ENCODE measurements at places on chromosomes 2 and 18.

DNA sequence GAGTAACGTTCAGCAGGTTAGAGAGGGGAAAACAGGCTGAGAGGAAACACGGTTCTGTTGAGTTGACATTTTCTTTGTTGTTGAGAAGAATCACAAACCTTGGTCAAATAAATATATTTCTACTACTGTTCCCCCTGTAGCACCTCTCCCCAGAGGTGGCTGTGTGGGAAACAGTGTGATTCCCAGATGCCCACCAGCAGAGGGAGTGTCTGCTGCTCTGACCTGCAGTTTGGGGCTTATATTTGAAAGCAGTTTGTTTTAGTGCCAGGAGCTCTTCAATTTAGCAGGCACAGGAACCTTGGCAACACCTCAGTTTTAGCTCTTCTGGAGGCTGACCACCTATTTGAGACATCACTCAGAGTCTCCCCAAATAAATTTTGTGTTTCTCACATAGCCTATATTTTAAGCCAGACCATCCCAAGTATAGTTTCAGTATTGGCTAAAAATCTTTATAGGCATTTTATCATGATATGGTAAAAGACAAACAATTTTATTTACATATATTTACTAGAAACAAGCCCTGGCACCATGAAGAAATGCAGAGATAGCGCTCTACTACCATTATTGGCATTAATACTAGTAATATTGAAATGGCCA is 75.7 kb downstream of the PIK3C3 start:
- no peak overlapping the region for H3K4me3 ChIP-seq
- H3K4me1 ChIP-seq: peaks cover 4% of the 10 kb centered on the region
- no peak overlapping the region for H3K27ac ChIP-seq
- no peaks in the 10 kb centered on the region for H3K27me3 ChIP-seq
- DNase-seq: no peak

DNA sequence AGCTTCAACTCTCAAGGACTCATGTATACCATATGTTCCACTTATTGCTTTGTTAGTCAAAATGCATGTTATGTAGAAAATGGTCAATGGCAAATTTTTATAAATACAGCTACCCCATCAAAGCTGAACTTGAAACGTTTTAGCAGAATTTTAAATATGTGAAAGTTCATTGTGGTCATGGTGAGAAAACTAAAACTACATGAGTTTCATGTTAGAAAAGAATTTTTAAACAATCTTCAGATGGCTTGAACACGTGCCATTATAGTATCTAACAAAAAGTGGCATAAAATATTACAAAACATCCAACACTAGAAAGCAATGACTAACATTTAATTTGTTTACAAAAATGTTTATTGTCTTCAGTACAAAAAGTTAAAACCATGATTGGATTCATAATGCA is 246.0 kb upstream of the KCNJ3 start:
- DNase-seq: no peak
- H3K4me3 ChIP-seq: no peak overlapping the region
- no peak overlapping the region for H3K27ac ChIP-seq
- no peaks in the 10 kb centered on the region for H3K36me3 ChIP-seq
- no peaks in the 10 kb centered on the region for H3K27me3 ChIP-seq
- no peaks in the 10 kb centered on the region for H3K4me1 ChIP-seq

GRCh38 chr18:3305354-3305762 is 43.4 kb downstream of the MYL12B start:
- H3K36me3 ChIP-seq: no peaks in the 10 kb centered on the region
- DNase-seq: no peak
- peaks cover 23% of the 10 kb centered on the region for H3K27me3 ChIP-seq
- H3K4me3 ChIP-seq: no peak overlapping the region
- peak overlapping the region; percentile 64 for H3K27ac ChIP-seq

DNA sequence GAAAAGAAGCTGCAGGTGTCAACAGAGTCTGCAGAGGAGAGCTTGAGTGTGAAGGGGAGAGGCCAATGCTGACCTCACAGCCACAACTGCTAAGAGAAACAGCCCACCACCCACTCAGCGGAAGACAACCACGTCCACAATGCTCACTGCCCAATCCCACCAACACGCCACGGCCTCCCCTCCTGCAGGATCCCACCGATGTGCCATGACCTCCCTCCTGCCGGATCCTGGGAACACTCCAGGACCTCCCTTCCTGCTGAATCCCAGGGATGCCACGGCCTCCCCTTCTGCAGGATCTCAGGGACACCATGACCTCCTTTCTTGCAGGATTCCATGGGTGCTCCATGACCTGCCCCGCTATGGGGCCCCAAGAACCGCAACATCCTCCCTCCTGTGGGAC is 267.7 kb downstream of the TWIST2 start:
- H3K4me3 ChIP-seq: no peak overlapping the region
- peak overlapping the region; percentile 83 for H3K27ac ChIP-seq
- peaks cover 43% of the 10 kb centered on the region for H3K4me1 ChIP-seq
- peaks cover 19% of the 10 kb centered on the region for H3K36me3 ChIP-seq
- no peaks in the 10 kb centered on the region for H3K27me3 ChIP-seq

- H3K27ac ChIP-seq: no peak overlapping the region
- no peaks in the 10 kb centered on the region for H3K4me1 ChIP-seq
- no peak overlapping the region for H3K4me3 ChIP-seq
- peaks cover 28% of the 10 kb centered on the region for H3K27me3 ChIP-seq
- H3K36me3 ChIP-seq: no peaks in the 10 kb centered on the region
- DNase-seq: no peak
Measured at GRCh38 chr2:113007250-113007649, 2.0 kb downstream of the IL36A start.

DNA sequence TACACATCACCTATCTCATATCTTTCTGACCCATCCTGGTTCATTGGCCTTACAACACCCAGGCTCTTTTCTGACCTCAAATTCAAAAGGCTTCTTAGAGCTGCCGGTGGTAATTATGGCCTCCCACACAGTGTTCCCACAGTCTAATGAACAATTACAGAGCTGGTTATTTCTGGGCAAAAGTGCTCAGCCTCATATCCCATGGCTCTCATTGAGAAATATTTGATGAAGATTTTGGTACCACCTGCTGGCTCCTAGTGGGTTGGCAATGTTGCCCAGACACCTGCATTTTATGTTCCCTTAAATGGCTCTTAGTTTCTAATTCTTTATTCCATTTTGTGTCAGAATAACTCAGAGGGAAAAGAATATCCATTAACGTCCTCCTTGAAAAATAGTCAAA is 20.1 kb upstream of the SCYGR2 start:
- H3K27me3 ChIP-seq: peaks cover 72% of the 10 kb centered on the region
- H3K4me3 ChIP-seq: no peak overlapping the region
- H3K27ac ChIP-seq: no peak overlapping the region
- no peaks in the 10 kb centered on the region for H3K4me1 ChIP-seq
- no peaks in the 10 kb centered on the region for H3K36me3 ChIP-seq

DNA sequence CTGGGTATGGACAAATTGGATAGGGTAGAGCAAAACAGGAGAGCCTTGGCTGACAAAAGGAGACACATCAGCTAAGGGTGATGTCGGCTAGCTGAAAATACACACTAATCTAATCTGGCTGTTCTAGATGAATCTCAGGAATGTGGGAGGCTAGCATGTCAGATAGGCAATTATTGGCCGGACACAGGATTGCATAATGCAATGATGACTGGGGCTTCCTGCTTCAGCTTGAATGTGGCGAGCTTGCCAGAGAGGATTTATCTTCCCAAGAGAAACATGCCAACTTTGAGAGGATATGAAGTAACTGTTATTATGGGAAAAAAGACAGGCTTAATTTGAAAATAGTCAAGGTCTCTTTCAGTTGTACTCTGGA is 102.4 kb downstream of the TRIB2 start:
- H3K4me1 ChIP-seq: no peaks in the 10 kb centered on the region
- no peak for DNase-seq
- peaks cover 11% of the 10 kb centered on the region for H3K27me3 ChIP-seq
- H3K4me3 ChIP-seq: no peak overlapping the region
- peaks cover 2% of the 10 kb centered on the region for H3K36me3 ChIP-seq
- no peak overlapping the region for H3K27ac ChIP-seq

GRCh38 chr2:197122821-197123220 is 187.8 kb downstream of the ANKRD44 start:
- no peak overlapping the region for H3K27ac ChIP-seq
- H3K36me3 ChIP-seq: peaks cover 65% of the 10 kb centered on the region
- H3K27me3 ChIP-seq: no peaks in the 10 kb centered on the region
- DNase-seq: no peak
- no peak overlapping the region for H3K4me3 ChIP-seq

- H3K36me3 ChIP-seq: peaks cover 3% of the 10 kb centered on the region
- peaks cover 16% of the 10 kb centered on the region for H3K4me1 ChIP-seq
- H3K4me3 ChIP-seq: peak overlapping the region; percentile 53
Measured at GRCh38 chr2:131034122-131035051, 58.9 kb downstream of the FAM168B start.

DNA sequence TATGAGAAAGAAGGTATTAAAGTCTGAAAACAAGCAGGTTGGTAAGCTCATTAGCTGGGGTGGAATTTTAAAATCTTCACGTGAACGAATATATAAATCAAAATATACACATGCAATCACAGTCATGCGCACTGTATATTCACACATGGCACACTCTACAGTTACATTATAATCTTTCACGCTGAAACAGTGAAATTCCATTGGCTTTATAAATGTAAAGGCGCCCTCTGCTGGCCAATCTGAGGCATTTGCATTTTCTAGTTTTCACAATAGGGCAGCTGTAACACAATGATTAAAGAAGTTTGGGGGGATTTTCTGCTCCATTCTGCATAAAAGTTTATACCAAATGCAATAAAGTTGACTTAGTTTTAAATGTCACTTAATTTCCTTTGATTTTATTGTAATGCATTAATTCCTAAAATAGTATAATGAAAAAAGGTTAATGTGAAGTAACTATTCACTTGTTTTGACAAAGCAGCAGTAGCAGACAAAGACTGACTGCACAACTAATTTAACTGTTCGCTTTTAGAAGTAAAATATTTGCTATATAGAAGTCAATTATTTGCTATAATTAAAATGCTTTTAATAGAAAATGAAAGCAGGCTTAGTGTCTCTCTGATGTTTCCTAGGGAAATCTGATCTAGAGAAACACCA is 17.2 kb downstream of the IFIH1 start:
- H3K27ac ChIP-seq: no peak overlapping the region
- DNase-seq: no peak
- no peaks in the 10 kb centered on the region for H3K4me1 ChIP-seq
- H3K36me3 ChIP-seq: peaks cover 9% of the 10 kb centered on the region

GRCh38 chr2:109126501-109126860 is 2.5 kb upstream of the SH3RF3 start:
- H3K36me3 ChIP-seq: peaks cover 4% of the 10 kb centered on the region
- H3K4me1 ChIP-seq: peaks cover 6% of the 10 kb centered on the region
- DNase-seq: no peak
- no peak overlapping the region for H3K4me3 ChIP-seq
- no peak overlapping the region for H3K27ac ChIP-seq

GRCh38 chr2:30203156-30203555 is 28.2 kb upstream of the LBH start:
- no peak for DNase-seq
- H3K4me3 ChIP-seq: no peak overlapping the region
- H3K36me3 ChIP-seq: no peaks in the 10 kb centered on the region
- H3K27me3 ChIP-seq: no peaks in the 10 kb centered on the region
- no peak overlapping the region for H3K27ac ChIP-seq

- no peaks in the 10 kb centered on the region for H3K4me1 ChIP-seq
- no peak overlapping the region for H3K27ac ChIP-seq
- H3K27me3 ChIP-seq: peaks cover 54% of the 10 kb centered on the region
- H3K36me3 ChIP-seq: peaks cover 2% of the 10 kb centered on the region
- no peak for DNase-seq
Measured at GRCh38 chr2:130300970-130301348, 41.7 kb upstream of the IMP4 start.

- no peak overlapping the region for H3K4me3 ChIP-seq
- H3K36me3 ChIP-seq: no peaks in the 10 kb centered on the region
- DNase-seq: no peak
- H3K27ac ChIP-seq: no peak overlapping the region
- H3K27me3 ChIP-seq: peaks cover 88% of the 10 kb centered on the region
Measured at GRCh38 chr18:70220628-70221027, 15.1 kb upstream of the RTTN start.

GRCh38 chr2:19021100-19021476 is 337.3 kb downstream of the OSR1 start:
- H3K27me3 ChIP-seq: no peaks in the 10 kb centered on the region
- no peak overlapping the region for H3K27ac ChIP-seq
- no peak overlapping the region for H3K4me3 ChIP-seq

DNA sequence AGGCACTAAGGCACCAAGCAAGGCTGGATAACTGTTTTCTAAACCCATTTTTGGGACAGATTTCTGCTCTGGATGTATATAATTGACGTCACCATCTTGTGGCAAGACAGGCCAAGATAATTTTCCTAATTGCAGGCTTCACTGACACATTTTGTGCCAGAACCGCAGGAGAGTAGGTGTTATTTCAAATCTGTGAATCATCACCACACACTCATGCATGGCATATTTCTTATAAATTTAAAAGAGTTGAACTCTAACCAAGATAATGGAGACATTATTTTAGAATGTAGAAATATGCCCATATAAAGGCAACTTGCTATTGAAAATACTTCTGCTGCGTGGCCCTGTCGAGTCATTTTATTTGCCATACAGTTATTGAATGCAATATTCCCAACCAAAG is 68.3 kb upstream of the ACYP2 start:
- no peak overlapping the region for H3K27ac ChIP-seq
- peaks cover 19% of the 10 kb centered on the region for H3K4me1 ChIP-seq
- no peak overlapping the region for H3K4me3 ChIP-seq
- no peaks in the 10 kb centered on the region for H3K27me3 ChIP-seq

DNA sequence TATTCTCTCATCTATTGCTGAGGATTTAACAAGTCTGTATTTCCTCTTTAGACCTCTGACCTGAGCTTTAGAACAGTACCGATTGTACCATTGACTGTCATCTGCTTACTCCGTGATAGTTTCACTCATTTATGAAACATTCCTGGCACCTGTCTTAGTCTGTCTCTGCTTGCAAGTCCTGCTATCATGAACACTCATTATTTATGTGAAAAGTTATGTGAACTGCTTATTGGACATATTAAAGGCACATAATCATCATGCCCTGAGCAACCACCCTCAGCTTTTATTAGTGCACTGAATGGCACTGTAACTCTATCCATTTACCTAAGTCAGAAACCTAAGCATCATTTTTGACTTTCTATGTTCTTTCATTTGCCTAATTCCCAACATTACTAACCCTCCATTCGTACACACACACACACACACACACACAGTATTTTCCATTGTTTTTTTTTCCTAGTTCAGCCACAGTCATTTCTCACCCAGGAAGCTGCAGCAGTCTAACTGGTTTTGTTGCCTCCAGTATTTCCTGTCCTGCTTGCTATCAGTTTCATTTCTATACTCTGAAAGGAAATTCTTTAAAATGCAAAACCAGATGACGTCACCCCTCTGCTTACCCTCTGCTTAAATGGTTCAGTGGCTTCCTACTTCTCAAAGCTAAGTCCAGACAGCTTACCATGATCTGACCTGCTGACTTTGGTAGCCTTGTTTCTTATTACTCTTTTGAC is 146.1 kb downstream of the HAUS1 start:
- H3K27me3 ChIP-seq: no peaks in the 10 kb centered on the region
- H3K36me3 ChIP-seq: peaks cover 34% of the 10 kb centered on the region
- DNase-seq: peak; percentile 55
- peaks cover 32% of the 10 kb centered on the region for H3K4me1 ChIP-seq
- peak overlapping the region; percentile 74 for H3K4me3 ChIP-seq
- H3K27ac ChIP-seq: peak overlapping the region; percentile 96

- no peaks in the 10 kb centered on the region for H3K27me3 ChIP-seq
- peaks cover 2% of the 10 kb centered on the region for H3K4me1 ChIP-seq
- H3K27ac ChIP-seq: no peak overlapping the region
- DNase-seq: no peak
- no peaks in the 10 kb centered on the region for H3K36me3 ChIP-seq
Measured at GRCh38 chr2:144529841-144530240, 9.9 kb upstream of the ZEB2 start.

- DNase-seq: no peak
- H3K27me3 ChIP-seq: no peaks in the 10 kb centered on the region
- H3K4me1 ChIP-seq: no peaks in the 10 kb centered on the region
- no peak overlapping the region for H3K4me3 ChIP-seq
- no peak overlapping the region for H3K27ac ChIP-seq
Measured at GRCh38 chr2:71685941-71686611, 232.7 kb downstream of the DYSF start.

Measured in central memory CD8-positive, alpha-beta T cell (primary cell).